ENCODE measurements at places on chromosomes 4 and X.

DNA sequence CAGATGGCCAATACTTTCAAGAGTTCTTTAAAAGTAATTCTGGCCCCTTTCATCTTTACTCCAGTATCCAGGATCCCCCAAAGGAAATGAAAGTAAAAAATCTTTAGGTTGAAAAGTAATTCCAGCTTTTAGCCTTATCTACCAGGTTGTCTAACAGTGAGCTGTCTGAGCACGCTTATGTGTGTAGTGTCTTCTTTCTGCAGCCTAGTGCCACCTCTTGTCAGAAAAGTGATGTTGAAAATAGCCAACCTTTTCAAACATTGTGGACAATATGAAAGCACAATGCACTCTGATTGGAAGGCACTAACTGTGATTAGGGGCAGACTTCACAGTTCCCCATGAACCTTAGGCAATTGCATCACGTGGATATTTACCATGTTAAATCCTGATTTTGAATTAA is 92.1 kb downstream of the RELL1 start:
- DNase-seq, result no peak

GRCh38 chr4:17068891-17069290 is 170.4 kb upstream of the LDB2 start:
- no peak for DNase-seq

GRCh38 chrX:35090801-35091200 is 148.2 kb downstream of the FAM47B start:
- DNase-seq, result no peak

GRCh38 chr4:109973529-109973905 is 60.8 kb downstream of the EGF start:
- DNase-seq, result no peak

GRCh38 chrX:134821370-134821769 is 163.1 kb upstream of the PLAC1 start:
- no peak for DNase-seq

DNA sequence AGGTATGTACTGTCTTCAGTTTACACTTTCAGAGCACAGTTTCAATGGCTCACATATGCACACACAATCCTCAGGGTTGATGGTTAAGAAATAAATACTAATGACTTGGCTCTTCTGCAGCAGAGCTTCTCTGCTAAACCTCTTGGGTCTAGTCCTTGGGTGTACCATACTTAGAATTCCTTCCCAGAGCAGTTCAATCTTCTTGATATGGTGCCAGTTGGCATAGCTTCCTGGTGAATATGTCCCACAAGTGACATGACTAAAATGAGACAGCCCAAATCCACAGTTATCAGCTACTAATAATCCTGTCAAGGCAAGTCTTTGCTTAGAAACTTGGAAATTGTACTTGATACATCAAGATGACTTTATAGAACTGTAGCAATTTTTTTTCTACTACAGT is 654.4 kb downstream of the IQCM start:
- DNase-seq, result no peak

DNA sequence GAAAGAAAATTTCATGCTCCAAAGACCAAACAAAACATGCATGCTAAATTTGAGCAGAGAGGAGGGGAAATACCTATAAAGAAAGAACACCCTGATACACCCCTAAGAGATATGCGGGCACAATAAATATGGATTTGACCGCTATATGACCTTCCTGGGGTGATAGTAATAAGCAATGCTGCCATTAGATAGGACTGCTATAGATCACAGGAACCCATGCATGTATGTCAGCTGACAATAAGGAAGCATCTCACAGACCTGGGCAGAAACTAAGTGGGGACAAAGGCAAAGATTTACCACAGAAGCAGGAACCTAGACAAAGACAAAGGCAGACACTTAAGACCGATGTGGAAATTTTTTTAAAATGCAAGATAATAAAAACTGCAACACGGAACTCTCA is 21.3 kb downstream of the ZNF721 start:
- DNase-seq, result no peak

GRCh38 chr4:61741327-61742096 is 541.4 kb downstream of the ADGRL3 start:
- no peak for DNase-seq

DNA sequence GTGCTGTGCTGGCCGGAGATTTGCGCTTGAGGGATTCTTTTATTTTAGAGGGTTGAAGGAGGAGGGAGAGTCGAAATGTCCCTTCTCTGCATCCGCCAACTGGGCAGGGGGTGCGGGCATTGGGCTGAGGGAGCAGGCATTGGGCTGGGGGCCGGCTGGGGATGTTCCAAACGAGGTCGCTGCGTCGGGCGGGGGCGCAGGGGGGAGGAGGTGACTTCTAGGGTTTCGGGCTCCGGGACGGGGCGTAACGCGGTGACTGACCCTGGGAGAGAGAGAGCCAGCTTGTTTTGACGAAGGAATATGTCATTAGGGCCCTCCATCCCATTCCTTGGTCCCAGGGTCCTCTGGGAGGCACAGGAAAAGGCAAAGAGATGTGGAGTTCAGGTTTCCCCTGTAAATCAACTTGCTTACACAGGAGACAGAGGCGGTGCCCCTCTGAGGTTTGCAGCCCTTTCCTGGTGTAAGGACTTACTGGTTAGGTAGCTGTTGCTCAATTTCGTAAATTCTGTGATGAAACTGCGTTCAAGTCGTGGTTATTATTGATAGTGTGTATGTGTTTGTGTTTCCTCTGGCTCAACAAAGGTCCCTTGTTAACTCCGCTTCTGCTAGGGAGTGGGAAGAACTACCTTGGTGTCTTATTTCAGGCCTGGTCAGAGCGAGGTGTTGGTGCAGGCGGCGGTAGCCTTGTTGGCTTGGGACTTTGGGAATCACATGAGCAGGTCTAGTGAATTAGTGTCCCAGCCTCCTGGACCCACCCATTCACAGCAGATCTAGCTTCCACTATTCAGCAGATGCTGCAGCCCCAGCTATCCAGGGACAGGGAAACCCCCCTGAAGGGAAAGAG is 716 bp downstream of the FHIP1A start:
- peak; percentile 60 for DNase-seq

- DNase-seq, result no peak
Measured at GRCh38 chr4:107799669-107800450, 24.9 kb upstream of the SGMS2 start.

- DNase-seq, result no peak
Measured at GRCh38 chrX:47196098-47196497, 2.5 kb downstream of the UBA1 start.

DNA sequence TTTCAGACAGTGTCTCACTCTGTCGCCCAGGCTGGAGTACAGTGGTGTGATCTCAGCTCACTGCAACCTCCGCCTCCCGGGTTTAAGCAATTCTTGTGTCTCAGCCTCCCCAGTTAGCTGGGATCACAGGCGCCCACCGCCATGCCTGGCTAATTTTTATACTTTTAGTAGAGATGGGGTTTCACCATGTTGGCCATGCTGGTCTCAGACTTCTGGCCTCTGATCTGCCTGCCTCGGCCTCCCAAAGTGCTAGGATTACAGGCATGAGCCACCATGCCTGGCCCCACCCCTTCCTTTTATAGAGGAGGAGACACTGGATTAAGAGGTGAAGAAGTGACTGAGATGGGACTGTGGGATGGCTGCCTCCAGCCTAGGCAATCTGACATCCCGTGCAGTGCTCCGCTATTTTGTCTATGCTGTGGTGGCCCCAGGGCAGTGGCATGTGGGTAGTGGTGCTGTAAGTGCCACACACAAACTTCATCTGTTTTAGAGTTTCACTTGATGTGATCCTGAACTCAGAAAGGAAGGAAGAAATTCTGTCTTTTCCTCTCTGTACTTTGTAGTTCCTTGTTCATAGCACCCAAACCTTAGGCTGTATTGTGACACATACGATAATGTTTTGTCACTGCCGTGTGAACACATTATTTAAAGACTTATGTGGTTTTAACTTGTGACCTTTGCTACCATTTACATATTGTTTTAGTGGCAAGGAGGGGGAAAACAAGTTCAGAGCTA is 48.9 kb downstream of the FNIP2 start:
- peak; percentile 72 for DNase-seq

DNA sequence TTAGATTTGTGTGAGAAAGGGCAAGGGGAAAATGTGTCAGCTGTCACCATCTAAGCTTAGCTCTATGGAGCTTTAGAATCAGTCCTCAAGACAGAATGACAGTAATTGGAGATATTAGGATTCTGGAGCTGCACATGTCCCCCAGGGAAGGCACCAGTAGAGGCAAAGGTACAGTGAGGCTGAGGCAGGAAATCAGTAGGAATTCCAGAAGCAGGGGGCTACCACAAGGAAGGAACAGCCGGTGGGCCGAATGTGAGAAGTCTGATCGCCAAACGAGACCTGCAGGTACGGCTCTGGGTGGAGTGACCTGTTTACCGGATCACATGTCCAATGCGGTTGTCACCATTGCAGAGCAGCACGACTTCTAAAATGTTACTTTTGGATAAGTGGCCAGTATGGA is 52.6 kb downstream of the RNF150 start:
- no peak for DNase-seq

- DNase-seq, result no peak
Measured at GRCh38 chrX:40531056-40531826, 49.5 kb upstream of the ATP6AP2 start.

DNA sequence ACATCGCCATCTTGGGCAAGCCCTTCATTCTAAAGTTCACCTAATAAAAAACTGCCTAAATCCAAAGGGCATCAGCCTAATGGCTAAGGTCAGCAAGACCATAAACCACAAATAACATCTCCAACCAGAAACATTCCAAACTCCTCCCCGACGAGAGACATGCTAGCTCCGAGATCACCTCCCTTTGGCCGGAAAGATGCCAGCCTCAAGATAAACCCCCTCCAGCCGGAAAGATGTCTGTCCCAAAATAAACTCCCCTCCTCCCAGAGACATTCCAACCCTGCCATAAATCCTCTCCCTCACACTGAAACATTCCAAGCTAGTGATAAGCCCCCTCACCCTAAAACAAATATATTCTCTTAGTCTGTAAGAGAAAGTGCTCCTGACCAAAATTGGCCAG is 13.3 kb upstream of the DYNLT3 start:
- no peak for DNase-seq

- DNase-seq, result peak; percentile 59
Measured at GRCh38 chr4:15755321-15756155, 22.6 kb upstream of the CD38 start.

- peak; percentile 90 for DNase-seq
Measured at GRCh38 chr4:185865901-185866328, 53.9 kb upstream of the SORBS2 start.

DNA sequence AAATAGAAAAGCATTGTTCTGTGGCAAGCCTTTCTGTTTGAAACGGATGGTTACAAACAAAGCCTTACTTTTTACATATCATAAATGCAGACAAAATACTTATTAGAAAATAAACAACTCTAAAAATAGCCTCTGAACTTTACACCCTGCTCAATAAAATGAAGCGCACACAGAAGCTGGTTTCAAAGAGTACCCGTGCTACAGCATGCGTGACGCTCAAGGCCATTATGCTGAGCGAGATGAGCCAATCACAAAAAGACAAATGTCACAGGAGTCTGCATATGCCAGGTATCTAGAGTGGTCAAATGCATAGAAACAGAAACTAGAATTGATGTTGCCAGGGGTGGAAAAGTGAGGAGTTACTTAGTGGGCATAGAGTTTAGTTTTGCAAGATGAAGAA is 326.5 kb upstream of the GATB start:
- no peak for DNase-seq

GRCh38 chr4:48290146-48290772 is 20.6 kb upstream of the TEC start:
- peak; percentile 22 for DNase-seq

DNA sequence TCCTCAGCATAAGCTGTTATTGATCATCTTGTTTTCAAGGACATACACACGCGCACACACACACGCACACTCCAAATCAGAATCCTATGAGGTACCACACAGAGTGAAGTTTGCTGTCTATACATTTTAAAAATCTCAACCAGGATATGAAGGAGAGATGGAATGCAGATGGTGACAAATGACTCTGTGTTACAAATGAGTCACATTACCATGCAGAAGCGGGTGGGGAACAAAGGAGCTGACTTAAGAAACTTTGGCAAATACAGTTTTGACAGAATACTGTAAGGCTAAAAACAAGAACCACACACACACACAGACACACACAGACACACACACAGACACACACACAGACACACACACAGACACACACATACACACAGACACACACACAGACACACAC is 81.7 kb downstream of the RELL1 start:
- peak; percentile 73 for DNase-seq

DNA sequence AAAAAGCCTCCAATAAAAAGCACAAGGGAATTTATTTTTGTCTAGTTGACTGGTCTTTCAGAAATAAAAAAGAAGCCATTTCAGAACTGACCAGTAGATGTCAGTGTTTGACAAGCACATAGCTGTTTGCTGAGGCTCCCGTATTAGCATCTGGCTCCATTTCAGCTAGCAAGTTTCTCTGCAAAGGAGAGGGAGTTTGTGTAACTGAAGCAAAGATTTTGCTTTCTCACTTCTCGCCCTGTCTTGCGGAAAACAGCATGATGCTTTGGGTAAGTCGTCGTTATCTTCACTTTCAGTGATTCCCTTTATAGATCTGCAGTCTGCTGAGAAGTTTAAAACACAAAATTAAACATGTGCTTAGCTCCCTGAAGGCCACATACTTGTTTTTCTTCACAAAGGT is 85.5 kb downstream of the CT47B1 start:
- peak; percentile 59 for DNase-seq

DNA sequence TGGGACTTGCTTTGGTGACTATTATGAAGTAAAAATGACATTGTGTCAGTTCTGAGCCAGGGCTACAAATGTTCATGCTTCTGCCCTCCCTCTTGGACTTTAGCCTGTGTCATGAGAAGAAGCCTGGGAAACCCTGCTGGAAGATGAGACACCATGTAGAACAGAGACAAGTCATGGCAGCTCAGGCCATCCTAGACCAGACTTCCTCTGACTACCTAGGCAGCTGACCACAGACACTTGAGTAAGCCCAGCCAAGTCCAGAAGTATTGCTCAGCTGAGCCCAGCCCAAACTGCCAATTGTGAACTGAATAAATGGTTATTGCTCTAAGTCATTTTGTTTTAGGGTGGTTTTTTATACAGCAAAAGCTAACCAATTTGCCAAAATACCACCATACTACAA is 467.6 kb upstream of the CNKSR2 start:
- DNase-seq, result no peak

GRCh38 chr4:100166297-100167039 is 23.8 kb downstream of the DDIT4L start:
- DNase-seq, result no peak

DNA sequence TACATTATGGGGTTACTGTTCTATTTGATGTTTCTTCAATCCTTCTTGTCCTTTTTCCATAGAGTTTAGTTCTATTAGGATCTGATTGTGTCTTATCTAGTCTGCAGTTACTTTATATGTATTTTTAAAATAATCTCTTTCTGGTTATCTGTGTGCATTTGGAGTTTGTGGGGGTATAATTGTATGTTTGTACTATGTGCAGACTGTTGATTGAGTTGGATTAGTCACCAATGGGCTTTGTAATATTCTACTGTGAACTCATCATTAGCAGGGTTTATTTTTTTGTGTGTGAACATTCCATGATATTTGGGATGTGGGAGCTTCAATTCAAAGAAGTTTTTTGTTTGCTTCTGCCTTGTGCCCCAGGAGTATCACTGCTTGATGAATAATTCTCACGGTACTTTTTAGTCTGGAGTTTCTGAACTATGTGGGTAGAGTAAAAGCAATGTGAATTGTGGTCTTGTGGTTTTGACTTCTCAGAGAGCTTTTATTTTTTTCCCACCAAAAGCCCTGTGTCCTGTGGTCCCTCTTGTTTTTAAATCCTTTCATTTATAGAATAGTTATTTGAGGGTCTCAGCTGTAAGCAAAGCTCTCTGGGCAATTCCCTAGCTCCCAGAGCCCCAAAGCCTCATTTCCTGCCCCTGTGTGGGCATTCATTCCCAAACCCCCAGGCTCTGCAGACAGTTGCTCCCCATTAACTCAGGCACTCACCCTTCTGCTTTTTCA is 127.8 kb downstream of the PHKA2 start:
- DNase-seq, result no peak

Data from PC-9 (cell line).